Kidney (tissue), 22 donors: ENCODE measurements at places on chromosomes 3 and 15. TPM values are rescaled to one million over a fixed set of nuclear protein-coding genes. Genes with fewer than 3 reads are reported as not detected.

NECTIN3 gene
- polyA plus RNA-seq = 5.0 TPM

SCG5 gene
- 1.6 TPM for polyA plus RNA-seq

ARL14 gene
- not detected for polyA plus RNA-seq

ALG3 gene
- 39.8 TPM for polyA plus RNA-seq

PLA2G4D gene
- not detected for polyA plus RNA-seq

DNA sequence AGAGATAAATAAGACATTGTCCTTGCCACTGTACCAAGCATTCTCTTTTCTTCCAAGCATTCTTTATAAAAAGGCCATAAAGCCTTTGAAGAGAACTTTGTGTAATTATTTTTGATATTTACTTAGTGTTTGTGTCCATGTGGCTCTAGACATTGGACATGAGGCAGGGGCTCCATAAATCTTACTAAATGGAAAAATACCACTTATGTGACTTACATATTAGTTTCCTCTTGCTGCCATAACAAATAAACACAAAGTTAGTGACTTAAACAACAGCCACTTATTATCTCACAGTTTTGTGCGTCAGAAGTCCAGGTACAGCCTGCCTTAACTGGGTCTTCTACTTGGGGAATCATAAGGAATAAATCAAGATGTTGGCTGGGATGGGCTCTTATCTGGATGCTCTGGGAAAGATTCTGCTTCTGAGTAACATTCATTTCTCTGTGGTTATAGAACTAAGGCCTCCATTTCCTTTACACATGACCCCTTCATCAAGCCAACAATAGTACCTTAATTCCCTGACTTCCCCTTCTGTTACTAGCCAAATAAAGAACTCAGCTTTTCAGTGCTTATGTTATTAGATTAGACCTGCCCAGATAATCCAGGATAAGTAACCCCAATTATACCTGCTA lies 59.9 kb upstream of the COL8A1 start:
- no peak for DNase-seq

DNA sequence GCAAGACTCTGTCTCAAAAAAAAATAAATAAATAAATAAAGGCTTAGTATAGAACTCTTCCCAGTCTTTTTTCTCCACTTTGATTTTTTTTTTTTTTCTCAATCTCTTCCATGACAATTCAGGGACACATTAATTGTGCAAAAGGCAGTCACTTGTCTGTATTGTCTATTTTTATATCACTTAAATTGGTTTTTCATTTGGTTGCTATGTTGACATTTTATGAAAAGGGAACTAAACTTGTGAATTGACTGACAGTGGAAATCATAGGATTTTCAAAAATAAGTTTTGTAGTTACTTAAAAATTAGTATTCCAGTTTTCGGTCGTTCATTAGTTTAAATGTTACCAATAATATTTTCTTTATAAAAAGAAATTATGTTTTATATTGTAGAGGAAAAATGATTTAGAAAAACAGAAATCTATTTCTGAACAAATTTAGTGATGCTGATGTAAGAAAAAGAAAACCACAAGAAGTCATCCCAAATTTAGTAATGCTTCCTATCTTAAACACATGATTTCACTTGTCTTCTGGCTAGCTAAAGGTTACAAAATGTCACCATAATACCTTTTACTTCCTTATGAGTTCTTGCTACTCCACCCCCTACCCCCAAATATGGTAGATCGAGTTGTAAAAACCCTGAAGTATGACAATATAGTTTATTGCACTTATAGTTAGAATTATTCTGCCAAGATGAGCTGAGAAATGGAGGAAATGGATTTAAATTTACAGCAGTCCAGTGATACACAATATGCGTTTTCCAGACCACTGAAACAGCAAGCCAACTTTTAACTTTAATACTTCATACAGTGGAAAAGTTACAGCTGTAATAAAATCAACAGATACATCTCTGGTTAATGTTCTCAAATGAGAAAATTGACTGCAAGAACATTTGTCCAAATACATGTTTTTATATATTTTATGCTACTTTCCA lies 37.0 kb downstream of the PPARG start:
- DNase-seq = no peak

DNA sequence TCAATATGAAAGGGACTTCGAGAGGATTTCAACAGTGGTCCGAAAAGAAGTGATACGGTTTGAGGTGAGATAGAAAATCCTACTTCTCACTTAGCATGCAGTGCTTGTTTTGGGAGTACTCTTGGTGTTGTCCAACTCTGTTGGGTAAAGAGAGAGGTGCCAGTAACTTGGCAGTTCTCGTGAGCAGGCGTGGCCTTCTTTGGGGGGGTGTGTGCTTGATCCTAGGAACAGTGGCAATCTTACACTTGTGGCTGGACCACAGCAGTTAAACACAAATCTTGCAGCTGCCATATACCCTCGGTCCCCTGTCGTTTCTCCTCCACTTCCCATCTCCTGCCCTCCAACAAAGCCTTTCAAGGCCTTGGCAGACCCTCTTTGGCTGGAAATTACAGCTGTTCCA lies 15.2 kb upstream of the SNX22 start:
- DNase-seq = no peak

GRCh38 chr15:60580073-60580472 lies 101.1 kb upstream of the ICE2 start:
- no peak for DNase-seq
